EL (cell line): ENCODE measurements at places on chromosomes 4 and X.

GRCh38 chrX:40406330-40406859, 174.4 kb upstream of the ATP6AP2 start:
- no peak for DNase-seq

- no peak for DNase-seq
These were observed 580.2 kb downstream of the MID1IP1 start for GRCh38 chrX:39381422-39381821.

DNA sequence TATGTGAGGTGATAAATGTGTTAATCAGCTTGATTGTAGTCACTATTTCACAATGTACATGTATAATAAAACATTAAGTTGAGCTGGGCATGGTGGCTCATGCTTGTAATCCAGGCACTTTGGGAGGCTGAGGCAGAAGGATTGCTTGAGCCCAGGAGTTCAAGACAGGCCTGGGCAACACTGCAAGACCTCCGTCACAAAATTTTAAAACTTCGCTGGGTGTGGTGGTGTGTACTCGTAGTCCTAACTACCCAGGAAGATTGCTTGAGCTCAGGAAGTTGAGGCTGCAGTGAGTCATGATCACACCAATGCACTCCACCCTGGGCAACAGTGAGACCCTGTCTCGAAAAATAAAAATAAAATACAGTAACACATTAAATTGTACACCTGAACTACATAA, 20.1 kb downstream of the LYAR start:
- DNase-seq: peak; percentile 6

DNA sequence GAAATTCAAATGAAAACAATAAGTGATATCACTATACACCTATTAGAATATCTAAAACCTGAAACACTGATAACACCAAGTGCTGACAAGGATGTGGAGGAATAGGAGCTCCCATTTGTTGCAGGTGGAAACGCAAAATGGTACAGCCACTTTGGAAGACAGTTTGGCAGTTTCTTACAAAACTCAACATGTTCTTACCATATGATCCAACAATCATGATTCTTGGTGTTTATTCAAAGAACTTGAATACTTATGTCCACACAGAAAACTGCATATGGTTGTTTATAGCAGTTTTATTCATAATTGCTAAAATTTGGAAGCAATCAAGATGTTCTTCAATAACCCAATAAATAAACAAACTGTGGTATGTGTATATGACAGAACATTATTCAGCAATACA, 107.9 kb downstream of the FHDC1 start:
- DNase-seq: no peak

- DNase-seq: no peak
These were observed 115.3 kb upstream of the TRPC5 start for GRCh38 chrX:112197840-112198239.
